IMR-90 (cell line): ENCODE measurements at places on chromosomes 3 and 15. TPM values are rescaled to one million over a fixed set of nuclear protein-coding genes. Genes with fewer than 3 reads are reported as not detected.
A peak's percentile ranks its signal among the peaks of the same experiment; 100 is the strongest.

The NAALADL2 gene
- total RNA-seq = 19.2 and 20.6 TPM in 2 replicates

GRCh38 chr15:80180986-80181385 lies 28.2 kb downstream of the FAH start:
- no peak for DNase-seq

GRCh38 chr3:63961891-63962290 lies 49.7 kb upstream of the SCAANT1 start:
- peak; percentile 68 for DNase-seq

DNA sequence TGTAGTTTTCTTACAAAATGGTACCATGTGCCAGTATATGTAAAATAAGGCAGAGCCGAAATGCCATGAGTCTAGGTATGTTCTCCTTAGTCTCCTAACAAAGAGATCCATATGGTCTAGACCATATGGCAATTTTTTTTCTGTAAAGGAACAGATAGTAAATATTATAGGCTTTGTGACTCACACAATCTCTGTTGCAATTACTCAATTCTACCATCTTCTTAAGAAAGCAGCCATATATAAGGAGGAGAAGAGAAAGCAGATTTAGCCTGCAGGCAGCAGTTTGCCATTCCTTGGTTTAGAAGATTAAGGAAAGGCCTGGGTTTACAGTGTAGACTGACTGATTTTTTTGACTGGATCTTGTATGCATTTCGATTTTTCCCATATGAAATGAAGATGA lies 16.3 kb upstream of the BBX start:
- peak; percentile 10 for DNase-seq

GRCh38 chr15:82856397-82857170 lies 47.2 kb downstream of the WHAMM start:
- DNase-seq = no peak

- no peak for DNase-seq
Observed at GRCh38 chr3:57252404-57252803, 24.9 kb downstream of the APPL1 start.
